ENCODE measurements at places on chromosomes 2 and 18.

DNA sequence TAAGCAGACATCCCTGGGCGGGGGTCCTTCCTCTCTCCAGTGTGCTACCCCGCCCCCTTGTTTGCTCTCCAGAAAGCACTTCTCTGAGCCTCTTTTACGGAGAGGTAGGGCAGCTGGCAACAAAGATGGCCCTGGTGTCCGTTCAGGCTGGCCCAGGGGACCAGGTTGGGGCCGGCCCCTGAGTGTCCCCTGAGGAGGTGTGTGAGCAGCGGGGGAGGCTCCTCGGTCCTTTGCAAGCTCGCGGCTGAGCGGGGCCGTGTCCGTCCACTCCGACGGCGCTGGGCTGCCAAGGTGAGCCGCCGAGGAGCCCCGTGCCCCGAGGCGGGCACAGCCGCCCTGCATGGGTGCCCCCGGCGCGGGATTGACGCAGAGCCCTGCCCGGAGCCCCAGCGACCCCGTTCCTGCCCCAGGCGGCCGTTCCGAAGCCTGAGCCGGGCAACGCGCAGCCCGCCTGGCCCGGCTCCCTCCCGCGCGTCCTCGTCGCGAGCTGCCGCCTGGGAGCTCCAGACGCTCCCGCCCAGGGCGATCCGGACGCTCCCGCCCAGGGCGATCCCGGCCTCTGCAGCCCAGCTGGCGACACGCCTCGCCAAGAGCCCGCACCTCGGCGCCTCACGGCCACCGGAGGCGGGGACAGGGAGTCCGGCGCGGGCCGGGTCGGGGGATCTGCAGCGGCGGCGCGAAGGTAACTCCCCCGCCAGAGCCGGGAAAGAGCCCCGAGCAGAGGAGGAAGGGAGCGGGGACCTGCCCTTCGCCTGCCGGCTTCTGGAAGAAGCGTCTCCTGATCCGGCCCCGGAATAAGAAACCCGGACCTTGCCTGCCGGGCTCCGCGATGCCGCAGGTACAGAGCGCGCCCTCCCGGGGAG lies at the start of gene PROKR1:
TSS of gene PROKR1 (plus strand) at position 569 of the 863 bp plus-strand sequence. CDS start 2,243 bp downstream, outside the sequence.
- no peak for DNase-seq

DNA sequence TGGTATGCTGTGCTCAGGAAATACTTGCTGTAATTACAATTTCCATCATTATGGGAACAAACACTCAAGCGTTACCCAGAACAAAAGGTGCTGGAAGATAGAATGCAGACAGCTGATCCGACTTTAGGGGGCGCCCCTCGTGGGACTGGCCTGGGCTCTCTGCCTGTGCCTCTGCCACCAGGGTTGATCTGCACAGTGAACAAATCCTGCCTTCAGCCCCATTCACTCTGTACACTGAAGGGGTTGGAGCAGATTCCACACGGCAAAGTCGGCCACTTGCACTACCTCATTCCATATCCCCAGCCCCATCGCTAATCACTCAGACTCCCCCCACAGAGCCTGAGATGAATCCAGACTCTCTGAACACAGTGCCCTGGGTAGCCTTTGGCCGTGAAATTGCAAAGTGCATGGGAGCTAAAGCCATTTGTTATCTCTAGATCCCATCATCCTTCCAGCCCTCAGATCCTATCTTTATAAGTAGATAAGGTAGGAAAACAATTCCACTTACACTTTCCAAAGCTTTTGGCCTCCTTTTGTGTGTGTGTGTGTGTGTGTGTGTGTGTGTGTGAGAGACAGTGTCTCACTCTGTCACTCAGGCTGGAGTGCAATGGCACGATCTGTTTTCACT lies 69.3 kb downstream of the INPP5D start:
- DNase-seq, result no peak

DNA sequence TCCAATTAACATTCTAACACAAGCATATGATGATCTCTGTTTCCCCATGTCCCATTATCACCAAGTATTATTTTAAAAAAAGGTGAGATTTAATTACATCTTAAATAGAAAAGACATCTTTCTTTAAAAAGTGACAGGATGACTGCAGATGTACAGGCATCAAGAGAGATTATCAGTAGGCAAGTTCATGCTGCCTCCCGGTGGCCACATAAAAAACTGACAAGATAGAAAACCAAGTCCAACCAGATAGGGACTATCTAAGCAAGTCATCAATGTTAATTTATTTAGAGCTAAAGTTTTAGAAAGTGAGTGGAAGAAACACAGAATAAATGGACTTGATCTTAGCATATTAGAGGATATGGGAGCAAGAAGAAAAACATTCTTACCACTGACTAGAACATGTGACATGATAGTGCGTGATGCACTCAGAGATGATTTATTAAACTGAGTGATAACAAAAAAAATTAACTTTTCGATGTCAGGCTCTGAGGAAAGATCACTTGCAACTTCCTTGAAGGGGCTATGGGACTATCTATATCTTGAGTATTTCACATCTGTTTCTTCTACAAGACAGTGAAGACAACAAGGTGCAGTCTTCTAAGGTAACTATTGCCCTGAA lies 5.4 kb upstream of the TDRD15 start:
- DNase-seq, result peak; percentile 5

- DNase-seq, result no peak
Measured at GRCh38 chr2:101613056-101613704, 84.3 kb upstream of the MAP4K4 start.

DNA sequence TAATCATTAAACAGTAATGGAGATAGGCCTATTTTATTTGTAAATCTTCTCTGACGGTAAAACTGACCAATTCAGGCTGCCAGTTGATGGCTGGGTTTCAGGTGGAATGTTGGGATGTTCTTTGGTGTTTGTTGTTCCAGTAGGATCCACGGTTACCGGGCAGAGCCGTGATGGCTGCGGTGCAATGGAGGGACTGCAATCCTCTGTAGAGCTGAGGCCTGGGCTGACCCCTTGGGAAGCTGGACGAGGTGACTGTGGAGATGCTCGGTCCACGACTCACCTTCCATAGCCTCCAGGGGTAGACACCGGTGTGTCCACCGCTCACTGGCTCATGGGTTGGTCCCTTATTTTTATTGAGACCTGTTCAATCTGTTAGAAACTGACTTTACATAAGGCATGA lies 42.5 kb downstream of the ZNF519 start:
- no peak for DNase-seq

- DNase-seq, result no peak
Measured at GRCh38 chr18:3579701-3580100, 129.7 kb downstream of the TGIF1 start.

DNA sequence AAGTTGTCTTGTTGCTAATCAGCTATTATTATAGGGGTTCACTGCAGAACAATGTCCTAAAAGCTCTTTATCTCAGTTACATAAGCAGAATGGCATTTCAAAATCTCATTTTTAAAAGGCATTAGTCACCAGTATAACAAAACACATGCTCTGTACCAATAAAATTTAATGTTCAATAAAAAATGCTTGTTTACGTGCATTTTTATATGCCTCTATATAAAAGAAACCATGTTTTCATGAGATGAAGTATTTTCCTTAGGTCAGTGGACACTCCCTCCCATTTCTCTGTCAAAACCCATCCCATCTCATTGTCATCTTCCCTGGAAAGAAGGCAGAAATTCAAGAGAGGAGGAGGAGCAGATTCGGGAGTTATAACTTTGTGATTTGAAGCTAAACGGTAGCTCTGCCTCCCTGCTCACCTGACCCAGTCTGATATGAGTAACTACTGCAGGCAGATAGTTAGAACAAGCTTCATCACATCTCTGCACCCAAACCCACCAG lies 231.9 kb upstream of the SIX2 start:
- DNase-seq, result no peak

DNA sequence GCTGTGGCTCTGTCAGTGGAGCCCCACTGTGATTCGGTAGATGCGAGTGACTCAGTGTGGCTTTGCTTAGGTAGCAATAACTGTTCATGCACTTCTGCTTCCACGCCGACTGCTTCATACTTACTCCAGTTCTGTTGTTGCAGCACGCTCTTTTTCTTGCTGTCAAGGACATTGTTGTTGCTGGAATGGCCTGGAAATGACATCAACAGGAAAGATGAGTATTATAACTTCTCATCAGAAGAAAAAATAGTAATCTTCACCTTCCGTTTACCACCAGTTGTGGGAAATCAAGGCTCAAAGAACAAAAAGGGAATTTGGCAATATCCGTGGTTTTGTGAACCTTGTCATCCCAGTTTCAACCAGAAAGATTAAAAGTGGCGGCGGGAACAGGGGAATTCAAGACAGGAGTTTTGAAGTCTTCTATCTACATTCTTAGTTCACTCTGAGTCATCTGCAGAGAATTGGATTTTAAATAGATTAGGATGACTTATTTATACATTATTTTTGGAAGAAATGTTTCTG lies 8.3 kb downstream of the TM4SF20 start:
- no peak for DNase-seq

DNA sequence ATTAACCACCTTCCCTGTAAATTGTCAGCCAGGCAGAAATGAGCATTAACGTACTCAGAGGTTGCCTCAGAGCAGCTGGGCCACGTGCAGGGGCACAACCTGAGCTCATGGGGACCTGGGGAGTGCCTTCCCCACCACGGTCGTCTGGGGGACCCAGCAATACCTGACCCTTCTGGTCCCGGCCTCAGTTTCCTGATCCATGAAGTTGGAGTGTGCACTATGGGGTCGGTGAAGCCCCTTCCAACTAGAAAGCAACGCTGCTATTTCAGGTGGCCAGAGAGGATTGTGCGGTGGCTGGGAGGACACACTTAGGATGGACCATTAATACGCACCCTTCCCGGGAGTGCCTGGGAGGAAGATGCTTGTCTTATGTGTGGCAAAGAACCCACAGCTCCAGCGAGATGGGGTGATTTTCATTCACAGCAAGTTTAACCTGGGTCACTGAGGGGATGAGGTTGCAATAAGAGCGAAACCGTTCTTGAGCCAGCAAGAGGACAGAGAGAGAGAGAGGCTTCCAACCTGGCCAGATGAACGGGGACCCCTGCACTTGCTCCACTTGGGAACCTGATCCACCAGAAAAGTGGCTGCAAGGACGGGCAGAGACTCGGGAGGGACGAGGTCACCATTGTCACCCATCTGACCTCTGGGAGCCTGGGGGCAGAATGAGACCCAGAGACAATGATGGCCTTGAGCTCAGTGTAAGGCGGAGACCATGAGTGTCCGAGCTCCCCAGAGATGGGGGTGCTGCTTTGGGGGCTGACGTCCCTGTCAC lies 36.2 kb downstream of the NGEF start:
- no peak for DNase-seq

- DNase-seq, result no peak
Measured at GRCh38 chr2:86107031-86107430, 996 bp downstream of the PTCD3 start.

- no peak for DNase-seq
Measured at GRCh38 chr18:66575263-66575662, 28.6 kb downstream of the CDH19 start.
